ENCODE measurements at places on chromosomes 1 and 21. TPM values are rescaled to one million over a fixed set of nuclear protein-coding genes. Genes with fewer than 3 reads are reported as not detected.

DNA sequence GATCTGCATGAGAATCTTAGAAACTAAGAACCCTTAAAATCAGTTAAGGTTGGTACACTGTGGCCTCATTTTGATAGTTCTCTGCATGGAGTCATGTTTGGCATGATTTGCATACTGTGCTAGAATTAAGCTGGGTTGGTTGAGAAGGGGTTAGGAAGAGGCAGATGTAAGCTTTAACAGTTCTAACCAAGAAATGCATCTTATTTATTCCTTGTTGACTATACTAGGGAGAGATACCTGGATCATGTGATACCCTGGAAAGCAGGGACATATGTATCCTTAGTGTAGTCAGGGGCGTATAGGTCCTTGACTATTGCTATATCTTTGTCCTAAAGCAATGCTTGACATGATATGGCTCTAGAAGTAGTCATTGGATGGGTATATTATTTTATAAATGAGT is 41.0 kb downstream of the CDC42 start:
- no peaks in the 10 kb centered on the region for H3K27me3 ChIP-seq
- peaks cover 73% of the 10 kb centered on the region for H3K36me3 ChIP-seq
- no peaks in the 10 kb centered on the region for H3K4me1 ChIP-seq
- no peak overlapping the region for H3K27ac ChIP-seq
- DNase-seq = no peak

DNA sequence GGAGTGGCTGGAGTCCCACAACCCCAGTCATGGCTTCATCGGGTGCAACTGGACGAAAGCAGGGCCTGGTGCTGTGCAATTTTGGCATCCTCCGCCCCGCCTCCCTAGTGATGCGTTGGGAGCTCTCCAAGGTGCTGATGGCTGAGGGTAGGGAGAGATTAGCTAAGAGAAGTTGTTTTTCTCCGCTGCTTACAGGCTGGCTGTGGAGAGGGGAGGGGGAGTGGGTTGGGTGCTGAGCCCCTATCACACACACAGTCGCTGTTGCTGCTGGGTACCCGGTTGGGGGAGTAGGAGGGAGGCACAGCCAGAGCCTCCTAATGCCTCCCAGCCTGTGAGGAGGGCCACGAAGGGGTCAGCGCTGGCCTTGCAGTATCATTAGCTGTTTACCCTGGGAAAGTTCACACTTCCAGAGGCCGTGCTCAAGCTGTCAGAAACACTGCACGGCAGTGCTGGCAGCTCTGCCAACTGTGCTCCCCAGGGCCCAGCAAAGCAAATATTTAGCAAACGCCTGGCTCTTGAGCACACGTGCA is 110.0 kb downstream of the GRIK3 start:
- H3K4me3 ChIP-seq = no peak overlapping the region
- no peaks in the 10 kb centered on the region for H3K4me1 ChIP-seq
- H3K36me3 ChIP-seq = no peaks in the 10 kb centered on the region
- DNase-seq = peak; percentile 18
- no peaks in the 10 kb centered on the region for H3K27me3 ChIP-seq

GRCh38 chr1:97553971-97554370 is 366.9 kb downstream of the DPYD start:
- no peaks in the 10 kb centered on the region for H3K4me1 ChIP-seq
- H3K27me3 ChIP-seq = no peaks in the 10 kb centered on the region
- H3K36me3 ChIP-seq = no peaks in the 10 kb centered on the region
- DNase-seq = no peak
- no peak overlapping the region for H3K4me3 ChIP-seq

DIO1 gene
- total RNA-seq = 31.1 TPM

Data from HepG2 (cell line).